ENCODE measurements at places on chromosomes 5 and 9.

DNA sequence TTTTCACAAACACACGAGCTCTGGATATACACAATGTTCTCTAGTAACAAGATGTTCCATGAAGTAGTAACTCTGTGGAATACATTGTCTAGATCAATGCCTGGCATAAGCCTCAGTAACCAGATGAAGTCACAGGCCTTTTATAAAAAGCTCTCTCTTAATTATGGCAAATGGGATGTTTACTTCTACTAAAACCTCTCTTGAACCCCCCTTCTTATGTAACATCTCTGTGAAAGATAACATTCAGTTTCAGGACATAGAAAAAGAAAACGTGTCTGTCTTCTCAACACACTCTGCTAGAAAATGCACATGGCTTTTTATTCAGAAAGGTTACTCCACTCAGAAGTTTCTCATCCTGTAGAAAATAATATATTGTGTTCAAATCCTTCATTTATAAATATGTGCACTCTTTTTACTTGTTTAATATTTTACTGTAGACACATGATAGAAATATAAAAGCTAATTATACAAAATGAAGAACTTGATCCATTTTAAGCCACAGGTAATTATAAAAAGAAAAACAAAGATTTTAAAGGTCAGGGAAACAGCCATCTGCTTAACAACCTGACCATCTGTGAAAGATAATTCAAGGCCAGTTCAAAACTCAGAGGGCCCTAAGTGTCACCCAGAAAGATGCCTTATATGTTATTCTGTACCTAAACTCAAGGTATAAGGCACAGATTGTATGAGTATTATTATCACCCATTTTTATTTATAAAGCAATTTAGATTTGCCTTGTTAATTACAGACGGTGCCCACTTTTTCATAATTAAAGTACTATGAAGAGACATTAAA lies 812.0 kb downstream of the CDH18 start:
- DNase-seq = no peak

- DNase-seq = no peak
Measured at GRCh38 chr9:125663127-125663526, 43.9 kb downstream of the MAPKAP1 start.

- DNase-seq = no peak
Measured at GRCh38 chr9:35781066-35781465, 10.3 kb upstream of the NPR2 start.

DNA sequence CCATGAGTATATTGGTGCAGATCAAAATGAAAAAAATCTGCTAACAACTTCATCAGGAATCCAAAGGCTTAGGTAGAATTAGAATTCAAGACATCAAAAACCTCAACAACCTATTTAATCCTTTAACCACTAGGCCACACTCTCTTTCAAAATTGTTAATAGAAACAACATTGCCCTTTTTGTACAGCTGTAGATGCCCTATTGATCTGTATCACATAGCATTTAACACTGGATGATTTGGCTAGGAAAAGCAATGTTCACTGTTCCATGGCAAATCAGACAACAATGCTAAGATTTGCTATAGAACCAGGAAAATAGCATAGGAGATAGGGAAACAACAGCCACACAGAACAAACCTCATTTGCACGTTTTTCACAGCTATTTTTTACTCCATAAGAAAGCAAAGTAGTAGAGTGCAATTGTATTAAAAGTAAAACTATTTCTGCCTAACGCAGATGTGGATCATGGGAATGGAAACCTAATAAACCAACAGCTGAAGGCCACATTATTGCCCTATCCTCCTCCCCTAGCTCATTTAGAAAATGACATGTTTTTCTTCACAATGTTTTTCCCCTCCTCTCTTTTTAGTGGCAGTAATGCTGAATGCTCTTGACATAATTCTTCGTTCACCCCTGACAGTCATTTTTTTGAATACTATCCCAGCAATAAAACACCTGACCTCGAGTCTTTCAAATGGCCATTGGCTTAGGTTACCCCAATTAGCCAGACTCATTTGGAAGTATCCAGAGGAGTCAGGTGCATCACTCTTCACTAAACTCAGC lies 373.0 kb upstream of the CCNH start:
- no peak for DNase-seq

GRCh38 chr5:137696481-137696880 lies 39.4 kb downstream of the KLHL3 start:
- no peak for DNase-seq

DNA sequence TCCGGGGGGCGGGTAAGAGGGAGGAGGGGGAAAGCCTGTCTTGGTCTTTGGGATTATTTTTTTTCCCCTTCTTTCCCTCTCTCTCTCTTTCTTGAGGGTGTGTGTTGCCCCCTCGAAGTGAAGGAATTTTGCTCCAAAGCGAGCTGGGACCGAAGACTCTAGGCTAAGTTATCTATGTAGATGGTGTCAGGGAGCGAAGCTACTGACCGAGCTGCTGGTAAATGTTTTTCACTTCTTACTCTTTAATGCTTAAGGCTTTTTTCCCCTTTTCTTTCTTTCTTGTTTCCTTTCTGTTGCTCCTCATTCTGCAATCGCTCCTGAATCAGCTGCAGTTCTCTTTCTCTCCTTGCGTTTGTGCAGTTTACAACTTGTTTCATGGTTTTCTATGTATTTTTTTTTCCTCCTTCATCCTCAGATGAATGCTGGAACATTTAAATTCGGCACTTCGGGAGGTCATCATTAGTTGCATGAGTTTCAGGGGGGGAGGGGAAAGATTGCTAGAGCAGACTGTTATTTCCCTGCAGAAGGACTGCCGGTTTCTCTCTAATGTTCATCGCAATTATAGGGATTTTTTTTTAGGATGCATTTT lies 1312.0 kb upstream of the WWC1 start:
- DNase-seq = no peak

DNA sequence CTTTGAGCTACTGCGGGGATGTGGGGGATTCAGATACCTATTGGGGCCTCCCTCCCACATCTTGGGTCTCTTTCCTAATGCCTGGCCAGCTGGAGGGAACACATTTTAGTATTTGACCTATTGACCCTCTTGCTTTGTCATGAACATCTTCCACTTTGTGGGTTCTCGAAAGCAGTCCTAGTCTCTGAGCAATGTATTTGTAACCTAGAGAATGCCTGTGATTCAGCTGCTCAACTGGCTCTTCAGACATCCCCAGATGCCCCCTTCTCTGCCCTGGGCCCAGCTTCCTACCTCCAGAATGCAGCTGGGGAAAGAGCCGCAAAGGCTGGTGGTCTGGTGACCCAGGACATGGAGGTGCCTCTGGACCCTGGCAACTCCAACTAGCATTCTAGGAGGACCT lies 32.2 kb downstream of the APTX start:
- no peak for DNase-seq

GRCh38 chr9:78316166-78316892 lies 19.4 kb downstream of the PSAT1 start:
- no peak for DNase-seq

- no peak for DNase-seq
Measured at GRCh38 chr9:20209391-20210340, 412.6 kb downstream of the MLLT3 start.

- DNase-seq = no peak
Measured at GRCh38 chr5:141430332-141431113, at the start of gene PCDHGA12. Gene PCDHGA12, plus strand, starts transcription at chr5:141430507. Its CDS starts 253 bp downstream, at chr5:141430760.

- DNase-seq = no peak
Measured at GRCh38 chr9:12539580-12539975, 153.6 kb upstream of the TYRP1 start.

DNA sequence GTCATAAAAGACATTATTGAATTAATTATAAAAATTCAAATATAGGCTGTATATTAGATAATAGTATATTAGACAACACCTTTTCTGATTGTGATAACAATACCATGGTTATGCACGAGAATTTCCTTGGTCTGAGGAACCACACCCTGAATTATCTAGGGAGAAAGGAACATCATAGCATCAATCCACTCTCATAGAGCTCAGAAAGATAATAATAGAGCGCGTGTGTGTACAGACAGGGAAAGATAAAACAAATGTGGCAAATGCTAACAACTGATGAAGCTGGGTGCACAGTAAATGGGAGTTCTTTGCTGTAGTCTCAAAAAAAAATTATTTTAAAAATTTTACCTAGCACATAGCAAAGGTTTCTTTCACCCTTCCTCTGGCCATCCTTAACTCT lies 143.5 kb downstream of the CDK5RAP2 start:
- DNase-seq = no peak

- no peak for DNase-seq
Measured at GRCh38 chr9:109639674-109640579, 140.1 kb upstream of the PALM2AKAP2 start.

DNA sequence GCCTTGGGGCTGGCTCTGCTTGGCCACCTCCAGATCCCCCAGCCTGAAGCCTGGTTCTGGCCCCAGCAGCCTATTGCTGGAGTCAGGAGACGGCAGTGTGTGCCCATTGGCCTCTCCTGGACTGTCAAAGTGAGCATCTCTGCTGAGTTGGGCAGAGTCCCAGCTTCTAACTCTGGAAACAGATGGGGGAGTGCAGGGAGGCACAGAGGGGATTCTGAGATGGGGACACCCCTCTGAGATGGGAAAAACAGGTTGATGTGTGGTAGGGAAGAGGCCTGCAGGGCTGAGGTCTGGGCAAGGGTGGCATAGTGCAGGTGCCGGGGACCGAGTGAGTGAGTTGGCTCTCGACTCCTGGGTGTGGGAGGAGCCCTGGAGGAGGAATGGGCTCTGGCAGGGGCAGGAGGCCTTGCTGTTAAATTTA lies 27.5 kb downstream of the PHF2 start:
- DNase-seq = no peak

DNA sequence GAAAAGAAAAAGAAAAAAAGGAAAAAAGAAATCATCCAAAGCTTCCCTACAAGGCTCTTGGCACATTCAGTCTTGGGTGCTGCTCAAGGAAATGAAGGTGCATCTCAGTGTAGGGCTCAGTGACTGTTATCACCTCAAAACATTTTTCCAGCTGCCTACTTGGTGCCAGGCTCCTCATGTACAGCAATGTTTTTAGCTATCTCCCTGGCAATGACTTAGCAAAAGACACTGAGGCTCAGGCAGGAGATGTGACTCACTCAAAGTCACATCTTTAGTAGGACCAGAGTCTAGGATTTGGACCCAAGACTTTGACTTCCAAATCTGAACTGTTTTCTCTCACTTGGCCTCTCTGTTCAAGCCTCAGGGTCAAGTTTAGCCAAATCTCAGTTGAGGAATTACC lies 264.2 kb downstream of the CRB2 start:
- no peak for DNase-seq

- no peak for DNase-seq
Measured at GRCh38 chr5:88682131-88682530, 200.9 kb downstream of the MEF2C start.

- DNase-seq = no peak
Measured at GRCh38 chr9:126510564-126510963, 103.2 kb upstream of the LMX1B start.

- DNase-seq = no peak
Measured at GRCh38 chr5:81642210-81642609, 108.7 kb downstream of the SSBP2 start.

DNA sequence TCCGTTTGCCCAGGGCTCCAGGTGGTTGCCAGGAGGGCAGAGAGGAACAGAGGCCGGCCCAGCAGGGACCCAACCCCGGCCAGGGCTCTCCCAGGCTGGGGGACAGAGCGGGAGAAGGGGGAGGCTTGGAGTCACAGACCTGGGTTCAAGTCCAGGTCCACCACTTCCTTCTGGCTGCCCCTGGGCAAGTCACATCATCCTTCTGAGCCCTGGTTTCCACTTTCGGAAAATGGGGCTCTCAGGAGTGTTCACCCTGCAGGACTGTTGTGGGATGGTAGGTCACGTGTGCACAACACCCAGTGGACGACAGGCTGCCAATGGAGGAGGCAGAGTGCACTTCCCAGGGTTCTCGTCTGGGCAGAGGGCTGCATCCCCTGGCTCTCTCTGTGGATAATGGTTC lies 245.4 kb downstream of the PBX3 start:
- DNase-seq = no peak

DNA sequence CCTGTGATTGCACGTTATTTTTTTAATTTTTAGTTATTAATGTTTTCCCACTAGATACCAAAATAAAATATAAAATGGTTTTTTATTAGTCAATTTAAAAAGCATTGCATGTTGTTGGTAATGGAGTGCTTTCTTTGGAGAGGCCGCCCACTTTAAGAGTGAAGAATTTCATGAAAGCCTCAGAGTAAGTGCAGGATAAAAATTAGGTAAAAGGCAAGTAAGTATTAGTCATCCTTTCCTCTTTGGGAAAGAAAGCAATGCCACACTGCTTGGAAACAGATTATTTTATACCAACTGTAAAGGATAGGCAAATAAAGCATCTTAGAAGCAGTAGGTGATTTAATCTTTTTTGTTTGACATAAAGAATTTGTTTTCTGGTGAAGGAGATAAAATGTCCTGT lies 62.9 kb downstream of the HSD17B4 start:
- DNase-seq = no peak

- no peak for DNase-seq
Measured at GRCh38 chr5:103389357-103389756, 130.8 kb downstream of the MACIR start.

DNA sequence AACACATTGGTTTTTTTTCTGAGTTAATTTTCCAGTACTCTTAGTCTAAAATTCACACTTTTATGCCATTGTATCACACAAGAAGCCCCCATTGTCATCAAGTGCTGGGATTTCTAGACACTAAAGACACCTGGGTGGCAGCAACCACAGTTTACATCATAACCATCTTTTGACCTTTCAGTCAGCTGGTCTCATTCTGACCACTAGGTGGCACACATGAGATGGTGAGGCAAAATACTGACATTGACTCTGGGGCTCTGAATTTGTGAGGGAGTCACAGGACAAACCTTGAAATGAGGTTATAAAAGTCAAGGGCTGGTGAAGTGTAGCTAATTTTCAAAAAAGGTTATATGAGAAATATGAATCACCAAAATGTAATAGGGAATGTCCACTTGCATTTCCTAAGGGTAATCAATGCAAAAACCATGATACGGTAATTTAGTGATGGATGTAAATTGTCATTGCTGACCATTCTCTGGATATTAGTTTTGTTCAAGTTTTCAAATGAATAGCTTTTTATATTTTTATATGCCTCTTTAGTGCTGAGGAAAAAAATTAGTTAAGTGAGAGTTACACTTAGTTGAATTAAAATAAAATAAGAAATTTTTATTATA lies 229.4 kb downstream of the DMAC1 start:
- peak; percentile 2 for DNase-seq

GRCh38 chr9:82320566-82320965 lies 332.0 kb downstream of the SPATA31D1 start:
- DNase-seq = no peak

DNA sequence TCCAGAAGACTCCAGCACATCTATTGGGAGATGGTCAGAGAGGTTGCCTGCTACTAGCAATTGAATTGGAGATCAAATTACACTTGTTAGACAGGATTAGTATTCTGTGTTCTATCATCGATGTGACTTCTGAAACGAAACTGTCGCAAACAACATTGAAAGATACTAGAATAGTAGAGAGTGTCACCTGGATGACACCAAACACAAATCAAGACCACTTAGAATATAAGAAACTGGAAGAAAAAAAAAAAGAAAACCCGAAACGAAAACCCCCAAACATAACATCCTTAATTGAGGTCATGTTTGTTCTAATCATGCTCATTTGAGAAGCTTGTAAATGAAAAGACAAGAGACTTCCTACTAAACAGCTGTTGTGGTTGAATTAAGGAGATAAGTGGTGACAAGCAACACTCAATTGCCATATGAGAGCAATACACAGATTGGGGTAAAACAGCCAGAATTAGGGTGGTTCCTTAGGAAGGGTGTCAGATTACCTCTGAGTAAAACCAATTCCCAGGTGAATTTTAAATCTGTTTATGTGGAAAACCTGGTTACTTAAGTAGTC lies 97.6 kb downstream of the BASP1 start:
- DNase-seq = no peak

GRCh38 chr5:22908129-22908528 lies 55.0 kb upstream of the CDH12 start:
- DNase-seq = no peak
